ENCODE measurements at places on chromosomes 12 and 14. TPM values are rescaled to one million over a fixed set of nuclear protein-coding genes. Genes with fewer than 3 reads are reported as not detected.

DAO gene
- total RNA-seq: not detected

IFNG-AS1 gene
- total RNA-seq: not detected

REP15 gene
- total RNA-seq: 0.30 TPM

SLC35F4 gene
- total RNA-seq: not detected

CCDC177 gene
- 0.03 TPM for total RNA-seq

FUT8 gene
- total RNA-seq: 12.3 TPM

Measured in A549 treated with AZD2906 at 1 μM for 4 hours (cell line).